ENCODE measurements at places on chromosomes 5 and 9. TPM values are rescaled to one million over a fixed set of nuclear protein-coding genes. Genes with fewer than 3 reads are reported as not detected.

The FOXB2 gene
- total RNA-seq, result not detected

The DNAH5 gene
- total RNA-seq, result 0.67 TPM

The GBGT1 gene
- 2.4 TPM for total RNA-seq

The MYMK gene
- not detected for total RNA-seq

The TRPM6 gene
- under 0.01 TPM for total RNA-seq

The GLRA1 gene
- not detected for total RNA-seq

The TICAM2 gene
- total RNA-seq, result 4.5 TPM

The PTTG1 gene
- total RNA-seq, result 344 TPM

The SAXO1 gene
- total RNA-seq, result not detected

The HEMGN gene
- not detected for total RNA-seq

The ADAMTS6 gene
- total RNA-seq, result 19.3 TPM

The C9 gene
- not detected for total RNA-seq

The CNTNAP3B gene
- total RNA-seq, result 5.8 TPM

The ADRA1B gene
- total RNA-seq, result 2.4 TPM

The MSX2 gene
- 2.2 TPM for total RNA-seq

The ANKRD31 gene
- under 0.01 TPM for total RNA-seq

The CCNO gene
- total RNA-seq, result not detected

The IER5L gene
- total RNA-seq, result 53.5 TPM

The SLC4A9 gene
- not detected for total RNA-seq
